Activated CD8-positive, alpha-beta T cell treated with anti-CD3 and anti-CD28 coated beads for 36 hours (primary cell): ENCODE measurements at places on chromosomes 5 and 9.

DNA sequence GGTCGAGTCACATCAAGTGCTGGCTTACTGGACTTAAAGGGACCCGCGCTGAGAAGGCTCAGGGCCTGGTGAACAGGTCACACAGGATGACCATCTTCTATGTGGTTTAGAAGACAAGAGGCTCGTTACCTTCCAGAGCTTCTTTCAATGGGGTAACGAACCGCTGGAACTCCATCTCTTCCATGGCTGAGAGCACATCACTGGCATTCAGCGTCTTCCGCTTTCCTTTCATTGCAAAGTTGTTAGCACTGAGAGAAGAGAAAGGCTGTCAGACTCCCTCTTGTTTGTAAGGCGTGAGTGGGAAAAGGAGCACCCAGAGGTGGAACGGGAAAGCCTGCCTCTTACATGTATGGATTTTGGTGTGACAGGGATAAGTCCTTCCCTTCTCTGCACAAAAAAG lies 994 bp downstream of the POLE3 start:
- DNase-seq, result no peak

GRCh38 chr5:159844267-159845121 lies 71.8 kb upstream of the ADRA1B start:
- DNase-seq, result no peak

GRCh38 chr9:71793386-71794105 lies 25.2 kb upstream of the CEMIP2 start:
- DNase-seq, result no peak

DNA sequence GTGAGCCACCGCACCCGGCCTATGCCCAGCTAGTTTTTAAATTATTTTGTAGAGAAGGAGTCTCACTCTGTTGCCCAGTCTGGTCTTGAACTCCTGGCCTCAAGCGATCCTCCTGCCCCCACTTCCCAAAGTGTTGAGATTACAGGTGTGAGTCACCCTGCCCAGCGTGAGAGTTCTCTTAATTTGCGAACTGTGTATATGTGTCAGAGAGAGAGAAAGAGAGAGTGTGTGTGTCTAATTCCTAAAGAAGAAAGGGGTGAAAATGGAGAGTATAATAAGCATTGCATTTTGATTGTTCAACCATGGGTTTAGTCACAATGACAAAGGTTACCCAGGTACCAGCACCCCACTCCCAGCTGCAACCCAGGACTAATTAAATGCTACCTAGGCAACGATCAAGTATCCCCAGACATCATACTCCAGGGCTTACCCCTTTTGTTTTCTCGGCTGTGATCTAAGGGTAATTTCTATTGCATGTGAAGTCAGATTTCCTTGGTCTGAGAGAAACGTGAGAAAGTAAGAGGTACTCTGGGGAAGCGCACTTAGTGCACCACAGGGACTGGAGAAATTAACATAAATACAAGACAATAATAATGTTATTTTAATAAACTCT lies 16.6 kb downstream of the MAP1B start:
- DNase-seq, result no peak

DNA sequence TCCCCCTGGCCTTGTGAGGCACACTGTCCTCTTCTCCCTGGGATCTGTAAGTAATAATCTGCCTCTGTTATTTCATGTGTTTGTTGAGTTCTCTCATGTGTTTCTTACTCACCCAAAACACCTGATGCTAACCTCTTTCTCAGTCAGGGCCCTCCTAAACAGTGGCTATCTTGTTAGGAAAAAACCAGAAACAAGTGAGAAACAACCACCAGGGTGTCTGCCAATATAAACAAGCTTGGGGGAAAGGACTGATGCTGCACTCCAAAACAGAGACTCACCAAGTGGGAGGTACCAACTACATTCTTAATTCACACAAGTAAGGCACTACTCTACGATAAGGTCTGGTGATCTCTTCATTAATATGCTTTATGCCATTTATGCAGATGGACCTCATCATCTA lies 564.4 kb downstream of the SEMA5A start:
- DNase-seq, result no peak

- DNase-seq, result no peak
Measured at GRCh38 chr9:76431601-76432000, 27.4 kb upstream of the GCNT1 start.
